ENCODE measurements at places on chromosomes 1 and 21.

DNA sequence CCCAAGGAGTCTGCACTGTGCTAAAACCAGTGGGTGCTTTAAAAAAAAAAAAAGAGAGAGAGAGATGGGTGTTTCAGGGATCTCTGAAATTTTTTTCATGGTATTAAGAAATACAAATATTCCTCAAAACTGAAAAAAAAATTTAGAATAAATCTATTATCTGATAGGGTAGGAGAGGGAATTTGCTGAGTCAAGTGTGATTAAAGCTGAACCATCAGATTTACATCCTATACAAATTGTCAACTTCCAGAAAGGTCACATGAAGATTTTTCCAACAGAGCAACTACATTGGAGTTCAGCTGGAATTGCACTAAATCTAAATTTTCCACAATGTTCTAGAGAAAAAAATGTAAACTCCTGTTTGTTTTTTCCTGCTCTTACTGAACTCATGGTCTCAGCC is 79.3 kb upstream of the DSCAM start:
- no peak for DNase-seq

DNA sequence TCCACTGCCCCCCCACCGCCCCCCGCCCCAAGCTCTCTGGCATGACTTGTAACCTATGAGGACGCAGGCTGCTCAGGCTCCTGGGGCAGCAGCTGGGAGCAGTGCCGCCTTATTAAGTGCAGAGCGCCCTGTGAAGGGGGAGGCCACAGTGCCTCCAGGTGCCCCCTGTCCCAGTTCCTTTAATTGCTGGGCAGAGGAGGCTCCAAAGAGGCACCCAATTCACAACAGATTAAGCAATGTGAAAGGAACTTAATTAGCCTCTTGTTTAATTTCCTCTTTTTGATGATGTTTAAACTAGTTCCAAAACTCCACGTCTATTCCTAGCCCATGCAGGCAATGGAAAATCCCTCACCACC is 3.0 kb downstream of the RXFP4 start:
- no peak for DNase-seq

- no peak for DNase-seq
Measured at GRCh38 chr1:157652859-157653493, 47.6 kb downstream of the FCRL3 start.

- no peak for DNase-seq
Measured at GRCh38 chr1:103110701-103111100, 2.4 kb upstream of the COL11A1 start.

GRCh38 chr1:27044613-27045151 is 32.0 kb upstream of the TENT5B start:
- DNase-seq = peak; percentile 82

GRCh38 chr1:171107262-171107940 is 16.7 kb downstream of the FMO3 start:
- no peak for DNase-seq

All from spinal cord (tissue), 10 donors.